Islet precursor cell (in vitro differentiated cells): ENCODE measurements at places on chromosomes 4 and X.

DNA sequence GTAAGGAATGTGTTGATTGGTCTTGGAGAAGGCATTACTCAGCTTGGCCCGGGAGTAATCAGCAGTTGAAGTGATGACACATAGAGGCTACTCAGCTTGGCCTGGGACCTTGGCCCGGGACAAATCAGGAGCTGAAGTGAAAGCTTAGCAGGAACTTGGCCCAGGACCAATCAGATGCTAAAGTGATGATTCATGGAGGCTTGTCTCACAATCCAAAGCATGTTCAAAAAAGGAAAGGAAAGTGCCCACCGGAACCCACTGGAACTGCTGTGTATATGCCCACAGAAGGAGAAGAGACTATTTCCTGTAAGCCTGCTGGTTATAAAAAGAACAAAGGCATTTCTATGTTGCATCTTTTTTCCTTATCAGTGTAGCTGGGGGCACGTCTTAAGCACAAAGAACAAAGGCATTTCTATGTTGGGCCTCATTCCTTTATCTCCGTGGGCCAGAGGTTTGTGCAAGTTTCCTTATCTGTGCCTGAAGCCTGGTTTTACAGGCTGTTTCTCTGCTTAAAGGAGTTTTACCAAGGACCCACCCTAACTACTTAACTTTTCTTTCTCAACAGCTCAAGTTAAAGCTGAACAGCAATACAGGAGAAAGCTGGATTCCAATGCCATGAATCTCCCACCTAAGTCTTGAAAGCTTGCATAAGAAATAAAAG is 1176.7 kb downstream of the NLGN4X start:
- peak; percentile 98 for DNase-seq

- peak; percentile 87 for DNase-seq
Observed at GRCh38 chr4:165440415-165441158, 61.8 kb downstream of the CPE start.

DNA sequence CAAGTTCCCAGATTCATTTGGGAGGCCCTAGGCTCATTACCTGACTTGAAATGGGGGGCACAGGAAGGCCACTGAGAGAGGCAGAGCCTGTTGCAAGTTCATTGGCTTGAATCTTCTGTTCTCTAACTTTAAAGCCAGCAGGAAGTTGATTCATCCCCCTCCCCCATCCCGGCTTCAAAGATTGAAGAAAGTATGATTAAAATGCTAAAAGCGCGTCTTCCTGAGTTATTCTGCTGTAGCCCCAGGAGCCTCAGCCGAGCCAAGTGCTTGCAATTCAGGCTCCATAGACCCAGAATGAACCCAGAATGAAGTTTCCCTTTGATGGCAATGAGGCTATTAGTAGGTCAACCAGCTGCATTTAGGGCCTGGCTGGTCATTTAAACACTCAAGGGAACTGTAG is 14.7 kb downstream of the CHST7 start:
- no peak for DNase-seq

DNA sequence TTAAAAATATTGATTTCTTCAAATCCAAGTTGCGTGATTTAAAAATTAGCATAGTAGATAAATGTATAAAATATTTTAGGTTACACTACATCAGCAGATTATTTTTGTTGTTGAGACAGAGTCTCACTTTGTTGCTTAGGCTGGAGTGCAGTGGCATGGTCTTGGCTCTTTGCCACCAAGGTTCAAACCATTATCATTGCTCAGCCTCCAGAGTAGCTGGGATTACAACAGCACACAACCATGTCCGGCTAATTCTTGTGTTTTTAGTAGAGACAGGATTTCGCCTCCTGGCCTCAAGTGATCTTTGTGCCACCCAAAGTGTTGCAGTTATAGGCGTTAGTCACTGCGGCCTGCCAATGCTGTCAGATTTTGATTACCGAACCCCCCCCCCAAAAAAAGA is 1390.5 kb upstream of the TENM3 start:
- DNase-seq: no peak

GRCh38 chr4:113300471-113300928 is 251.0 kb downstream of the ANK2 start:
- no peak for DNase-seq

DNA sequence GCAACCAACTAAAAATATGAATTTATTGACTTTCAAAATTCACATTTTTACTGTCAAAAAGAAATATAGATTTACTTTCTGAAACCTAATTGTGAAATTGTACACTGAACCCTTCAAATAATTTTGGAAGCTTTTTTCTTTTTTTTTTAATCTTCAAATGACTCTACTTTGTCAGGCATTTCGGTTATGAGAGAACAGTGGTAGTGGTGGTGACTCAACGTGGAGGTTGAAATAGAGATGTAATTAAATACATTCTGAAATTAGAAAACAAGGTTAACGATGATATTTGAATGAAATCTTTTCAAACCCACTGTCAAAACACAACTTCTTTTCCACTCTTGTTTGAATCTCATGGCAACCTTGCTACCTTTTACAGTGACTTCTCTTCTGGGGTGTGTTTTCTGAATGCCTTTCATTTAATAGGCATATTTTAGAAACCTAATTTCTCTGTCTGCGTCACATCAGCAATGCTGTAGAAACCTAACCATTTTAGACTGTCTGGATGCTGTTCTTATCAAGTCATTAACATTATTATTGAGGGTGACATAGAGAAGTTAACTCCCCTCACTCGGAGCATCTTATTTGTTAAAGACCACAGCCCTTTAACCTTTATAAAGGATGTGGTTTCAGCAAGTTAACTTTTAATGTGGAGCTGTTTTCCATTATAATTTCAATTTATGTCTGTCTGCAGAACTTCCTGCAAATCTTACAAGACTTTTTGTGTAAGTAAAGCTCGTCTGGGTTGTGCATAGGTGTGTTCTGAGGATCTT is 136.8 kb downstream of the PCDH7 start:
- no peak for DNase-seq

GRCh38 chr4:155377276-155377675 is 511 bp upstream of the MAP9 start:
- DNase-seq: no peak
